ENCODE measurements at places on chromosomes 13 and 19. TPM values are rescaled to one million over a fixed set of nuclear protein-coding genes. Genes with fewer than 3 reads are reported as not detected.

TICAM1 gene
- total RNA-seq = 2.5 TPM

IFT88 gene
- total RNA-seq = 7.8 TPM

DOCK9 gene
- total RNA-seq = 447 TPM

CDC34 gene
- total RNA-seq = 76.9 TPM

CPAMD8 gene
- 1.8 TPM for total RNA-seq

PPFIA3 gene
- total RNA-seq = 6.6 TPM

MBOAT7 gene
- total RNA-seq = 8.7 TPM

SLC15A1 gene
- not detected for total RNA-seq

DIS3 gene
- total RNA-seq = 34.5 TPM

KLK3 gene
- total RNA-seq = not detected

ACER1 gene
- total RNA-seq = not detected
